ENCODE measurements at places on chromosomes 3 and 15.

DNA sequence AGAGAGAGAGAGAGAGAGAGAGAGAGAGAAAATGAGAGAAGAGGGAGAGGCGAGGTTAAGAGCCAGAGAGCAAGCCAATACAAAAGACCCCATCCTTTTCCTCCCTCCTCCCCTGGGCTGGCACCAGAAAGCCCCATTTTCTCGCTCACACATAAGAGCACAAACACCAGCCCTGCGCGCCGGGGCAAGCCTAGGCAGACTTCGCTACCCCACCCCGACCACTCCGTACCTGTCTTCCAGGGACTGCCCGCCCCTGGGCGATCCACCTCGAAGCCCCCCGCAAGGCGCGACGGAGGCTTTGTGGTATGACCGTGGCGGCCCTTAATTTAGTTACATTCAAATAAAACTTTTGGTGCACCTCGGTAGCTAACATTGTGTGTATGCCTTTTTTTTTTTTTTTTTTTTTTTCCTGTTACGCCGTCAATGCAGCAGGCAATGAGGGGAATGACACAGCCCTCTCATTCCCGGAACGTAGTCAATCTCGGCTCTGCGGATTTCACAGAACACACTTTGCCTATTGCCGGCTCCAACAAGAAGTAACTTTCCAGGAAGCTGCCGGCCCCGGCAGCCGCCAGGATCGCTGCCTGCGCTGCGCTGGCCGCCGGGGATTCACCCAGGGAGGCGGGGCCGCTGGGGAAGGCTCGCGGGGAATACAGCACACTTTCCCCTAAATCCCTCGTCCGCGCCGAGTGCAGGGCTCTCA is 7.7 kb downstream of the BCL6 start:
- peak; percentile 71 for DNase-seq

DNA sequence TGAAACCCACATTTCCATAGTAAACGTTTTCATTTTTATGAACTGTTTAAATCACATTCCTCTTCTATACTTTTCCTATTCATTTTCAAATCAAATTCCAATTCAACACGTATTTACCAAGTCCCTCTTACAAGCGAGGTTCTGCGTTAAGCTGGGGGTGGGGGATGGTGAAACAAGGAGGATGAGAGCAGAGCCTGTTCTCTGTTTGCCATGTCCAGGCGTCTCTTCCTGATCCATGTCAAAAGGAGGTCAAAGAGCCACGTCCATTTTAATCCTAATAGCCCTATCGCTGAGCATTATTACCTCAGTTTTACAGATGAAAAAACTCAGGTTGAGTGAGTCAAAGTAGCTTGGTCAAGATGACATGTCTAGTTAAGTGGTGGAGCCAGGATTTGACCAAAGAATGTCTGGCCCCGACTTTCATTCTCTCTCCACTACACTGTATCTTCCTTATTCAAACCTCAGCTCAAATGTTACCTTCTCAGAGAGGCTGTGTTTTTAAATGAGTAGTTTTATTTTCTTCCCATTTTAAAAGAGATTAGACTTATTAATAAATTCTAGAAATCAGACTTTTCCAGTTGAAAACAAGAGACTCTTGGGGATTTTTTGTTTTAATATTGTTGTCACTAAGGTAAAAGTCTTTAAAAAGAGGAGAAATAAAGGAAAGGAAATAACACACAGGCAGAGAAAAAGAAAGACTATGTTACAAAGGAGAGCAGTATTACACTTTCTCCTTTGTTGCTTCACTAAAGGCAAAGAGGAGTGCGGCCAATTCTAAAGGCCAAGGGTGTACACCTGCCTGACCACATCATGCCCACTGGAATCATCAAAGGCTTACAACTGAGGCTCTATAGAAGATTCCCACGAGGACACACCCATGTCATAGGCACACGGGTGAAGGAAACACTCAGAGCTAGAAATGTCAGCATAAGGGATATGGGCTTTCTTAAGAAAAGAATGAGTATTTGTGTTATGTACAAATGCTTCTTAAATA is 42.4 kb downstream of the MYO5A start:
- DNase-seq = no peak

DNA sequence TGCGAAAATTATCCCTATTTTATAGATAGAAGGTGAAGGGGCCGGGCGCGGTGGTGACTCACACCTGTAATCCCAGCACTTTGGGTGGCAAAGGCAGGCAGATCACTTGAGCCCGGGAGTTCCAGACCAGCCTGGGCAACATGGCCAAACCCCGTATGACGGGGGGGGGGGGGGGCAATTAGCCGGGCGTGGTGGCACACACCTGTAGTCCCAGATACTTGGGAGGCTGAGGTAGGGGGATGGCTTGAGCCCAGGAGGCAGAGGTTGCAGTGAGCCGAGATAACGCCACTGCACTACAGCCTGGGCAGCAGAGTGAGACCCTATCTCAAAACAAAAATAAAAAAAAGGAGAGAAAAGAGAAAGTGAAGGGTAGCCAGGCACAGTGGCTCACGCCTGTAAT is 1.4 kb downstream of the AAGAB start:
- no peak for DNase-seq

GRCh38 chr3:51163051-51163450 is 222.0 kb upstream of the MANF start:
- DNase-seq = no peak

DNA sequence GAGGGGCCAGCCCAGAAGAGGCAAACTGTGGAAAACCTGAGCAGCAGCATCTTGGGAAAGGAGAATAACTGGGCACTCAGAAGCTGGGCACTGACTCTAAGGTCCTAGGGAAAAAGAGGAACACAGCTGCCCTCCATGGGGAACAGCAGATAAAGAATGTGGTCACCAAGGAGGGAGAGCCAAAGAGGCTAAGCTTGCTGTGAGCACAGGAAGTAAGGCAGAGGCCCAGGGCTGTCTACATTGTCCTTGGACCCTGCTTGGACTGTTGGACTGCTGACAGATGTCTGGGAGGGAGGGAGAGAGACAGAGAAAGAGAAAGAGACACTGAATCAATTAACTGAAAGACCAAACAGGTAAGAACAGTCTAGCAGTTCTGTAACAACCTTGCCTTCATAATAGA is 4.5 kb upstream of the MNS1 start:
- no peak for DNase-seq

Measured in kidney (tissue), 22 donors.